ENCODE measurements at places on chromosomes 6 and 20.
A peak's percentile ranks its signal among the peaks of the same experiment; 100 is the strongest.

GRCh38 chr20:47610247-47610944, 108.7 kb downstream of the NCOA3 start:
- peak; percentile 79 for DNase-seq

- DNase-seq = no peak
These were observed 184.2 kb downstream of the ANKRD60 start for GRCh38 chr20:58044286-58044685.

DNA sequence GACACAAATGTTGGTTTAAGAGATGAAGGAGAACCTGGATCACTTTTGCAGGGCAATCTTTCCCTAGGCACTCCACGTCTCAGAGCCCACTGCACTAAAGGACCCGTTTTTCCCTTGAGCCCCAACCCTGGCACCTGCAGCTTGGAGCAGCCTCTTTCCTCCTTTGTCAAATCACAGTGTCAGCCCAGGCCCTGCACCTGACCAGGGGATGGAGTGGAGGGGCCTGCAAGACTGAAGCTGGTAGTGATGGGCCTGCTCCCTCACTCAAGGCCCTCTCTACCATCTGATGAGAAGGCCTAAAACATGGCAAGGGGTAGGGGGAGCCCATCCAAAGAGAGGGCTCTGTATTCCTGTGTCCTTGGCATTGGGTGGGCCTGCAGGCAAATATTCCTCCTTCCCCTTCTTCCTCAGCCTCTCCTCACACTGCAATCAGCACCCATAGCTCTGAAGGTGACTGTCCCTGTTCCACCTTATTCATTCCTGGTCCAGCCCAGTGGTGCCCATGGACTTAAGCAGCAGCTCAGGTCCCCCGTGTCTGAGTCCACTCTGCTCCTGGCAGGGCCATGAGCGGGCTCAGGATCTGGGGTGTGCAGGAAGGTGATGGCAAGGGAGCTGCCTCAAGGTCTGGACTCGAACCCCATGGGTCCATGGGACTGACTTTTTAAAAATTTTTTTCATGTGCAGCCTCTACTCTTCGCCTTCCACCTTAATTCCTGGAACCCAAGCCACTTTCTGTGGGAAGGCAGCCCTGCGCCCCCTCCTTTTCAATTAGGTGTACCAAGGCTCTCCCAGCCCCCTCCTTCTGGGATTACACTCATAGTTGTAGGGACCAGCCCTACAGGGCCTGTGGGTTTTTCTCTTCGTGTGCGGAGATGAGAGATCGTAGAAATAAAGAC, 6.7 kb downstream of the RAET1G start:
- no peak for DNase-seq

DNA sequence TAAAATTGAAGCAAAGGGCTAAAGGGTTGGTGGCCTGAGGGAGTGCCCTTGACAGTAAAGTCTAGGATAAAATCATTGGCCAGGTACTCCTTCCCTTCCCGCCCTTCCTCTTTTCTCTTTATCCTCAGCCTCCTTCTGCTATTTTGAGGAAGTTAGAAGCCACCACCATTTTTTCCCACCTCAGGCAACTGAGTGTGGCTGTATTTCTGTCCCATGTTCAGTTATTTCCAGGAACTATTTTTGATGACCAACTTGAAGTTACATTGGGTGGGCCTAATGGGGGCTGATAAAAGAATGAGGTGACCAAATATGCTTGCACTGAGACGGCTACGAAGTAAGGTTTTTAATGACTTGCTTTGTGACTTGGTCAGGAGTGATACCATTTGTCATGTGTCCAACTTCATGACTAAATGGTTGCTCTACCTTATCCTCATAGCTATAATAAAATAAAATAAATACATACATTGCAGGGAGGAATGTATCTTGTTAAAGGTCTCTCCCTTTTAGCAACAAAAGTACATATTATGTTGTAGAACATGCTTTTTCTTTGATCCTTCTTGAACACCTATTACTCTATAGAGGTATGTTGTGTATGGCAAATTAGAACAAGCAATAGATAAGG, 12.0 kb downstream of the PTPN1 start:
- DNase-seq = no peak

GRCh38 chr20:48682529-48683363, 145.1 kb downstream of the PREX1 start:
- DNase-seq = peak; percentile 81

DNA sequence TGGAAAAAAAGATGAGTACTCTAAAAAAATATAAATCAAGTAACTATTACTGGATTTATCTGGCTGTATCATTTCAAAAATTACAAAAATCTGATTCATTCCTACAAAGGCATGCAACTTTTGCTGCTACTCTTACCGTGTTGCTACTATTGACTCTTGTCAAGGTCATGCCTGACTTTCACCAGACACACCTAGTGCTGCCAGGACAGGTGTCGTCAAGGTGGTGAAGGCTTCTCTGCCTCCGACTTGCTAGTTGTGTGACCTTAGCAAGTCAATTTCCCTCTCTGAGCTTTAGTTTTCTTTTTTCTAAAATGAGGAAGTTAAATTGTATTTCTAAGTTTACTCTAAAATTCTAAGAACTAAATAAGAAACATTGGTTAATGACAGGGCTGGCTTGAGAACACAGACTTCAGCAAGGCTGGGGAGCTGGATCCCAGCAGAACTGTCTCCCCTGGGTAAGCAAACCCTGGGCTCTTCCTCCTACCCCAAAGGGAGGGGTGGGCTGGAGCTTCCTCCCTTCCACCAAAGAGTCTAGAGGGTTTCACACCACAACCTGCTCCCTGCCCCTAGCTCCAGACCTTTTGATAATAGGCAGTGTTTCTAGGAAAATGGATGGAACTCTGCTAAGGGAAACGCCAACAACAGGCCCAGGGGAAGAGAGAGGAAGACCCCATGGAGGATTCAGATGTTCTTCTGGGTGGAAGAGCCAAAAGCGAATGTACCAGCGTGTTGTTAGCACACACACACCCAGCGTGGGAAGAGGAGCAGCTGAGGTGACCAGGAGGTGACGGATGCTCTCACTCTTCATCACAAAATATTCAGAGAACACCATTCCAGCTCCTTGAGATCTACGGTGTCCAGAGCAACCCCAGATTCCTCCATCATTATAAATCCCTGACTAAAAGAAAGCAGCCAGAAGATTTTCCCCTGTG, 47.9 kb upstream of the CITED2 start:
- DNase-seq = no peak

Data from non-pigmented ciliary epithelial cell (primary cell).